ENCODE measurements at places on chromosomes 7 and 10.

DNA sequence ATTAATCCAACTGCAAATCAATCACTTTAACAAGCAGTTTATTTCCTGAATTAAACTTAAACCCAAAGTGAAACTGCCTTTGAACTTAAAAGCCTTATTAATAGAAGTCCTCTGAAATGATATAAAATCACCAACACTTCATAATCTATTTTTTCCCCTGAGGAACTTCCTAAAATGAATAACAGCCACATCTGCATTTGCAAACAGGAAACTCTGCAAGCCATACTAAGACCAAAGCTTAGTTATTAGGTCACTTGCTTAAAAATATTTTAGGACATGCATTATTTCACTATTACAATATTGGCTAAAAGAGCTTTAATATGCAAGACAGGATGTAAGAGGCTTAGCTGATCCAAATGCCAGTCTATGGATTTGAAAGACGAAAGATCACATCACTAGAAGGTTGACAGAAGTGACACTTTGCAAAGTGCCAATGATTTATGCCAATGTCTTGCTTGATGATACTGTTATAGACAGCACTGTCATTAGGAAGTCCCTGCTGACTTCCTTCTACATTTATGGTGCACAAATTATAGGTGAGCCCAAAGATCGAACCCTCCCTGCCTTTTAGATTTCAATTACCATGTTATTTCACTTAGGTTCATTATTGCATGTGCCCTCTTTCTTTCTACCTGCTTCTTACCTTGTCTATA lies 99.9 kb upstream of the SKAP2 start:
- DNase-seq, result no peak

DNA sequence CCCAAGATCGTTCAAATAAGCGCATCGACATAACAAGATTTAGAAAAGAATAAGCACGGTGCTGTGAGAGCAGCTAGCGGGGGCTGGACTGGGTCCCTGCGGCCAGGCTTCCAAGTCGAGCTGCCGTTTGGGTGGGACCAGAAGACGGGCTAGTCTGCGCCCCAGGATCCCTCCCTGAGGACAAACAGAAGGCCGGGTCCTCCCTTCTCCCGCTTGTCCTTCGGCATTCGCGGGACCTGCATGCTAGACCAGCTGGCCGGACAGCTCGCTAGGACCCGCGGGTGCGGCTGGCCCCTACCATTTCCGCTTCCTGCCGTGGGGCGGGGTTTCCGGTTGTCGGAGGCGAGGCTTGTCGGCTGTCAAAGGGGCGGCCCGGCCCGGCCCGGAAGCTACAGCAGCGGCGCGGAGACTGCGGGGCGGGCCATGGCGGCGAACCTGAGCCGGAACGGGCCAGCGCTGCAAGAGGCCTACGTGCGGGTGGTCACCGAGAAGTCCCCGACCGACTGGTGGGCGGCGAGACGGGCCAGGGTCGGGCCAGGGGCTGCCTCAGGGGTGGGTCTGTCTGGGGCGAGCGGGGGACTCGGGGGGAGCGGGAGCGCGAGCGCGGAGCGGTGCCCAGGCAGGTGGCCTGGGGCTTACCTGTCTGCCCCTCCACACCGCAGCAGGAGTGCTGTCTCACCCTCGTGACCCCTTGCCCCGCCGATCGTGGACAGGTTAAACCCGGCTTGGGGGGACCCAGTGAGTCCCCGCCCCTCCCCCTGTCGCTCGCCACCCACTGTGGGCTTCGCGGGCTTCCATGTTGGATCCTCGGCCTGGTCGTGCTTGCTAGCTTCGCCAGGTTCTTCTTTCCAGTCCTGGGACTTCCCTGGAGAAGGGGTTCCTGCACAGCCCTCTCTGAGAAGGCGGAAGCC lies at the start of gene DBNL:
TSS of gene DBNL (plus strand) at position 388 of the 911 bp plus-strand sequence. CDS start at position 424, 36 bp downstream.
- peak; percentile 98 for DNase-seq

- DNase-seq, result no peak
Observed at GRCh38 chr7:7745258-7745657, 26.9 kb upstream of the RPA3 start.

DNA sequence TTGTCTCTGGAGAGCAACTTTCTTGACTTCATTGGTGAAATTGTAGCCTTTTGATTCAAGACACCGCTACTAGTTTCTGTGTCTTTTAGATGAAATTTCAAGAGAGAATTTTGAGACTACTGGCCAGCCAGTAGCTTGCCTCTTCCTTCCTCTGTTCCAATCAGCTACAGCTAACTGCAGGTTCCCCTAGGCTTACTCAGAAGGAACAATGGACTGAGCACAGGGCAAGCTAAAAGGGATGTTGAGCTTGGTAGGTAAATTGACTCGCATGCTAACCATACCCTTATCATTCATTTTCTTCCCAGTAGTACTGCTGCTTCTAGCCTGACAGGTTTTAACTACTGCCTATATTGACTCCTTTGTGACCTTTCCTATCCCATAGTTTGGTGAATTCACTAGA lies 81.1 kb downstream of the RUNDC3B start:
- DNase-seq, result no peak

DNA sequence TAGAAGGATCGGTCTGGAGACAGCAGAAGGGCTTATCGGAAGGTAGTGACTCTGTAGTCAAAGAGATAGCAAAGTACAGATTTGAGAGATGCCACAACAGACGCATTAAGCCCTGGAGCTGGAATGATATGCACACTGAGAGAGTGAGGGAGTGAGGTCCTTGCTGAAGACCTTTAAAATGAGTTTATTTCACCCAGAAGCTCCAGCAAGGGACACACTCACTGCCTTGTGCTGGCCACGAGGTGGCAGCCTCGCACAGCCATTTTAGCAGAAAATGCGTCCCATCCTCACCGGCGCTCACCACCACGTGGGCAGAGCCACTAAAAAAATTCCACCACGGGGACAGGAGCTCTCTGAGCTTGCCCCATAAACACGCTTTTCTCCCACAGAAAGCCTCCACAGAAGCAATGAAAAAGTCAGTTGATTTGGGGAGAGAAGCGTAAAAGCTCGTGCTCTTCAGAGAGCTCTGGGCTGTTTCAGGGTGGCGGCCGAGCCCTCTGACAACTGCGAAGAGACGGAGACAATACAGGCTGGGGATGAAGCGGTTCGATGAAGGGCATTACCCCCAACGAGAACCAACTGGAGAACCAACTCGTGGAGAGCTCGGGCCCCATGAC lies 163.0 kb upstream of the KLF14 start:
- DNase-seq, result peak; percentile 91

DNA sequence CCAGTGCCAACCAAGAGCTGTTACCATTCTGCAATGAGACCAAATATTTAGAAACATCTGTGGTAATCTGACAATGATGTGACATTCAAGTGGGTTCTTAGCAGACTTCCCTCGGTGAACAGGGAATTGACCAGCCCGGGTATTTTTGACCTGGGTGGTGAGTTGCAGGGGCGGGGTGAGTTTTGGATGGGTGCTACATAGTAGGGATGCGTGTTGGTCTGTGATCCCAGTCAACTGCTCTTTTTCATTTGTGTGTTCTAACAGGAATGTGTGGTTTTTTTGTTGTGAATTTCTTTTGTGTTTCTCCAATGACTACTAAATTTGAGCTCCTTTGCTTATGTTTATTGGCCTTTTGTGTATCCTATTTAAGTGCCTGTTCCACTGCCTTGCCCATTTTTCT lies 273.6 kb upstream of the HABP2 start:
- no peak for DNase-seq

DNA sequence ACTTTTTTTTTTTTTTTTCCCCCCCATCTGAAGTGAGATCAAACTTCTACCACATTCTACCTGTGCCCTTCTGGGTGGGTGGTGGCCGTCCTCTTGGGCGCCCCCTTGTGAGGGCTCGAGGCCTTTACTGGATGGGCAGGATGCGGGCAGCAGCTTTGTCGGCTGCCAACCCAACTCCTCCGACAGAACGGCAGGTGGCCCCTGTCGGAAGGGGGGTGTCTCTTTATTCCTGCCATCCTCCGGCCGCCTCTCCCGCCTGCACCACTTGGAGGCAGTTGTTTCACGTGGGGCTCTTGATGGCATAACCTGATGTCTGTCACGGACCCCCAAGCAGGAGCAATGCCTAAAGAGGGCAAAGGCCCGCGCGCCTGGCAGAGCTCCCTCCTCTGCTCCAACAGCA lies 31.0 kb downstream of the AMZ1 start:
- peak; percentile 86 for DNase-seq

- peak; percentile 74 for DNase-seq
Observed at GRCh38 chr10:47311193-47311931, 10.9 kb upstream of the GDF2 start.

DNA sequence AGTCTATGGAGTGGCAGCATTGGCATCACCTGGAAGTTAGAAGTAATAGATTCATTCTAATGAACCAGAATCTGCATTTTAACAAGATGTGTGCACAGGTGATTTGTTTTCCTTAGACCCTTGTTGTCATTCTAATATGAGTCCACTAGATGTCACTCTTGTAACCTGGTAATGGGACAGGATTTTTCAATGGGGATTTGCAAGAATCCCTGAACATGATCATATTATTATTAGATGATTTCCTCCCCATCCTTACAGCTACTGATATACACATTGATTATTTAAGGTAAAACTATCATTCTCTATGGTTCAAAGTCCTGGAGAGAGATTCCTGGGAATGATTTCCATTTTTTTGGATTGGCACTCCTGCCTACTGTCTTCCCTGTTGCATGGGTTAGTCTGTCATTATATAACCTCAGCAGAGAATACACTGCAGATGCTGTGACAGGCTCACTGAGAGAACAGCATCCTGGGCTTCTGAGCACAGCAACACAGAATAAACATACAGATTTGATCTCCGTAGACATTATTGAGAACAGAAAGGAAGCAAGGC lies 194.9 kb downstream of the SUGCT start:
- no peak for DNase-seq

- DNase-seq, result no peak
Observed at GRCh38 chr7:9201928-9202327, 768.5 kb downstream of the NXPH1 start.

DNA sequence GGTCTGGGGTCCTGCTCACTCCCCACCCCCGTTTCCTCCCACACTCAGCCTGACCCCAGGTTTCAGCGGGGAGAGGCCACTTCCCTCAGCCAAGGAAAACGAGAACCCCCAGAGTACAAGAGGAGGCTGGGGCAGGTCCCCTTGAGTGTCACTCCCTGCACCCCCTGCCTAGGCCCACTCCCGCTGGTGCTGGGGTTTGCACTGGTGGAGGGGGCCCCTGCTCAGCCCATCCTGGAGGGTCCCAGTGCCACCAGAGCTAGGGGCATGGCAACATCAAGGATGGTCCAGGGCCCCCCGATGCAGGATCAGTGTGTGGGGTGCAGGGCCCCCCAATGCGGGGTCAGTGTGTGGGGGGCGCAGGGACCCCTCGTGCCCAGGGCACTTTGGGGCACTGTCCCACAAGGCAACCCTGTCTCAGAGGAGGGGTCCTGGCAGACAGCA lies 70.5 kb upstream of the KCTD7 start:
- no peak for DNase-seq

- no peak for DNase-seq
Observed at GRCh38 chr7:73887762-73888161, 26.8 kb downstream of the TMEM270 start.

DNA sequence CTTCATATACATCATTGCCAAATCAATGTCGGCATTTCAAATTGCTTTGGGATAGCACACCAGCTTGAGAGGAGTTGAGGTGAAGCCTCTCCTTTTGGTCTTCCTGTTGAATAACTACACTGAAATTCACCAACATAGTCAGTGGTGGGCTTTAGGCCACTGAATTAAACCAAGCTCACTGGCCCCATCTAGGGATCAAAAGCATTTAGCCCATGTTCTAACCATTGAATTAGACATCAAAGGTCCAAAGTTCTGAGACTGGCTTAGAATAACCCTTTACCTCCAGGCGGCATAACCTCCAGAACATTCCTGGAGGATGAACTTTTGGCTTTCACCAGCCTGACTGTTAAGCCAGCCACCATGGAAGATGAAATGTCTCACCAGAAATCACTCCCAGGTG lies 54.6 kb downstream of the BPGM start:
- no peak for DNase-seq

GRCh38 chr10:95674643-95675042 lies 18.1 kb upstream of the ALDH18A1 start:
- DNase-seq, result no peak

DNA sequence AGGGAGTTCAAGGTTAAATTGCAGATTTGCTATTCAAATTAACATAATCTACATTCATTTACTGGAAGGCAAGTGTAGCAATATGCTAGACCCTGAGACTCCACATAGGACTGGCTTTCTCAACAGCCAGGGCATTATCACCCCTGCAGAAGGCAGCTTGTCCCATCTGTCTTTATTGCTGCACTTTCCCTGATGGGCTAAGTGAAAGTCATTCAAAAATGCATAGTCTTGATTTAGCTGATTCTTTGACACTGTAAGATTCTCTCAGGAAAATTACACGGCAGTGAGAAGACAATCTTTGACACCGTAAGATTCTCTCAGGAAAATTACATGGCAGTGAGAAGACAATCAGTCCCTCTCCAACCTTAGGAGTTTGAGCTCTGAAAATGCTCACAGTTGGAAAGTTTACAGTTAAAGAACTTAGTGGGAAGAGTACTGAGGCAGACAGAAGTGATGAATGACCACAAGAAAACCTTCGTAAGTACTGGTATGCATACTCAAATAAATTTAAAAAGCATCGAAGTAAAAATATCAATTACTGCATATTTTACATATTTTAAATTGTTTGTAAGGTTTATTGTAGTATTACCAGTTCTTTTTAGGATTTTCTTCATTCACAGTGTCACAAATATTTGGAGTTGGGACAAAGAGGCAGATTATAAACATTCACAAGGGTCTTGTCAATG lies 88.9 kb downstream of the RAPGEF5 start:
- DNase-seq, result no peak

DNA sequence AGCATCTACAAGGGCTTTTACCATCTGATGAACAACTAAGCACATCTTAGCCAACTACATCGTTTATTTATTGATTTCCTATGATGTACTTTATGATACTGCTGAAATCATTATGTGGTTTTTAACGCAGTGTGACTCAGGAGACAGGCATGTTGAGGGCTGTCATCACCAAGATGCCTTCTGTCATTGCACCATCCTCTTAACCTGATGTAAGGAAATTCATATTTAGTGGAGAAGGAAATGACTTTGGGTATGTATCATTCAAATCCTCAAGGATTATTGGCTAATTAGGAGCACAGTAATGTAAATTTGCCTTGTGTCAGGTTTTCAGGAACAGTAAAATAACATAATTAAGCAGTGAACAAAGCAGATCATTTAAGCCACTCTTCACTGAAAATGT lies 138.5 kb upstream of the MGMT start:
- no peak for DNase-seq

GRCh38 chr7:114874170-114874569 lies 47.7 kb upstream of the MDFIC start:
- DNase-seq, result no peak

- DNase-seq, result no peak
Observed at GRCh38 chr7:22647451-22648257, 79.3 kb upstream of the IL6 start.

GRCh38 chr7:39921506-39922175 lies 28.4 kb upstream of the CDK13 start:
- DNase-seq, result no peak

DNA sequence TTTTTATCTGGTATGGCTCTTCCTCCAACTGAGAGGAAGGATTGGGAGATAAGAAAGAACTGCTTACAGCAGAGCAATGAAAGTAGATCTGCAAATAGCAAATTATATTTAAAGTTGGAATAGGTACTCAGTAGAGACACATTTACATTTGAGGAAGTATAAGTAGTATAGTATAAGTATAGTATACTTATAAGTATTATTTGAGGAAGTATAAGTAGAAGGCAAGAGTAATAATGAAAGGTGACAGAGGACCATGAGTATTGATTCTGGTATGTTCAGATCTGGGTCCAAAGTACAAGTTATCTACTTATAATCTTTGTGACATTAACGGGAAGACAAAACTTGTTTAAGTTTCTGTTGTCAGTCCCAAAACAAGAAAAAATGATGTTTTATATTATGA lies 527.6 kb upstream of the SORCS1 start:
- no peak for DNase-seq

Measured in activated effector memory CD4-positive, alpha-beta T cell treated with anti-CD3 and anti-CD28 coated beads, Interleukin-2, amount 50 U/mL, for 16 hours (primary cell).